CD4-positive, alpha-beta memory T cell (primary cell): ENCODE measurements at places on chromosomes 7 and 10.

DNA sequence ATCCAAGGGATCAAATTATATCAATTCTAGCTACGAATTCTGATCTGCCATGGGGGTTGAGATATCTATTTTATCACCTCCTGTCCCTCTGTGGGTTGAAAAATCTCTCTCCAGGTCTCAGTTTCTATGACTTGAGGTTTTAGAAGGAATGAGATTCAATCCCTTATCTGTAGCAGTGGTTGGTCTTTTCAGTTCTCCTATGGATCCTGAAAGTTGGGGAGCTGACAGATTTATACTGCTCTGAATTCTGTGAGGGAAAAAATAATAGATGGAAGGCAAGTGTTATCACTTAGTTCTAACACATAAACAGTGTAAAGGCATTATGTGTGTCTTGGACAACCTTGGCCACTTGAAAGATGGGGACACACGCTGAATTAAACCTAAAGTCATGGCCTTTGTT, 15.8 kb upstream of the FBXW4 start:
- DNase-seq, result no peak

DNA sequence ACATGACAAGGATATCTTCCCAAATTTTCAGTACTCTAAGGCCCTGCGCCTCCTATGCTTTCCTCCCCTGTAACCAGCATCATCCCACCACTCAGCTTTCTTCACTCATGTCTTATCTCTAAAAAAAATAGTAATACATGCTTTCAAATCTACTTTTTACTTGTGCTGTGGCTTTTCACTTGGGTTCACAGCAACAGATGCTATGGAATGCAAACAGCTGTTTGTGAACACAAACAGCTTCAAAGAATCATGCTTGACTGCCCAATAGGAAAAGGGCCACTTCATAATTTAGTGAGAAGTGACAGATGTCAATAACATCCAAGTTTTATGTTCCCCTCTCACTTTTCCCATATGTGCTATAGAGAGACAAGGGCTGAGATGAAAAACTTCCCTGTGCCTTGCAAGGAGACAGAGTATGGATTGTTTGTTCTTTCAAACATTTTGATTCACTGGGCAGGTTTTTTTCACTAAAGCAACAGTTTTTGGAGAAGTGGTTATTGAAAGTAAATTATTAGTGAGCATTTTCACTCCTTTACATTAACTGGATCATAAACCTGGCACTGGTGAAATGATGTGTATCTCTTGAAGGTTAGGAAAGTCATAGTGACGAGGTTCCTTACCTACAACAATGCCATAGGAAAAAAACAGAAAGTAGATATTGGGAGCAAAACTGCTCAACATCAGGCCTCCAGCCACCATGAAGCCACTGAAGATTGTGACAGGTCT, 37.3 kb downstream of the SLC16A9 start:
- DNase-seq, result no peak

DNA sequence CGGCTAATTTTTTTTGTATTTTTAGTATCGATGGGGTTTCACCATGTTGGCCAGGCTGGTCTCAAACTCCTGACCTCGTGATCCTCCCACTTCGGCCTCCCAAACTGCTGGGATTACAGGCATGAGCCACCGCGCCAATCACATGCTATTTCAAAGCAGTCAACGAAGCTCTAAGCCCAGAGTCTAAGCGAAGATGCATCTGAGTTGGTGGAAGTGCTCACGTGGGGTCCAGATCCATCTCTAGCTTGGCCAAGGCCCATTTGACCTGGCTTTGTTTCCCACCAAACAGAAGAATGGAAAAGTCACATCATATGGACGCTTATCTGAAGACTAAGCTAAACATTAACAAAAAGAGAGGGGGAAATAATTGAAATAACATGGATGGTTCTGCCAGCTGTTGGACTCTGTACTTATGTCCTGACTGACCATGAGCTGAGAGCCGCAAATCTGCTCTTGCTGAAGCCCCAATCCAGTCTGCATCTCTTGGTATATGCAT, 3.8 kb upstream of the GTF2I start:
- no peak for DNase-seq

DNA sequence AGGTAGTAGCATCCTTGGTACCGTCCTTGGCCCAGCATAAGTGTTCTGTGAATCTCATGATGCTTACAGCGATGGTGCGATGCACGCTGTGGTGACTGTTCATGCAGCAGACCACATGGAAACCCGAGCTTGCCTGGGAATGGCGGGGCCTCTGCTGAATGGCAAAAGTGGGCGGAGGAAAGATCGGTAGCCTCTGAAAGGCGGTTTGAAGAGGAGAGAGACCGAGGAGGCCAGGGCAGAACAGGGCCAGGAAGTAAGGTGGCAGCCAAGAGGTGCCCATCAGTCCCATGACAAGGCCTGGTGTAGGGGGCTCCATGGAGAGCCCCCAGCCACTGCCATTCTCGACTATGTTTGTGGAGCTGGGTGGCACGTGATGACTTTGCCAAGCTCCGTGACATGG, 33.2 kb upstream of the CNPY1 start:
- no peak for DNase-seq

DNA sequence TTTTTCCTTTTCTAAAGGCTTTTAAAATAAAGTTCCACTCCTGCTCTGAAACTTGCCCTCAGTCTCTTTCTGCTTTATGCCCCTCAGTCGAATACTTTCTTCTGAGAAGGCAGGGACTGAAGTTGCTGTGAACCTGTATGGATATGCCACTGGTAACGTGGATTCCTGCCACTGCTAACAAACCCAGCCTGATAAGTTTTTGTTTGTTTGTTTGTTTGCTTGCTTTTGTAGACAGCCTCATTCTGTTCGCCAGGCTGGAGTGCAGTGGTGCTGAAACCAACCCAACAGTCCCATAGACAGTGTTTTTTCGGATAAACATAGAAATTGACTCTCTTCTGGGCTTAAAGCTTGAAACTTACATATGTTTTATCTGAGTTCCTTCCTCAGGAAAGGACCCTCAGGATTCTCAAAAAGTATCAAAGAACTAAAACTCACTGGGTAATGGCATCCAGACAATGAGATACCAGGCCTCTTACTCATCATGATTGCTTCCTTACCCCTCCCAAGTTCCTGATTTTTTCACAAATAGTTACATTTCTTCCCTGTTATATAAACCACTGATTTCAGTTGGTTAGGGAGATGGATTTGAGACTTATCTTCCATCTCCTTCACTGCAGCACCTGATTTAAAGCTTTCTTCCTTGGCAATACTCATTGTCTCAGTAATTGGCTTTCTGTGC, 273.6 kb downstream of the SDHAF3 start:
- no peak for DNase-seq

DNA sequence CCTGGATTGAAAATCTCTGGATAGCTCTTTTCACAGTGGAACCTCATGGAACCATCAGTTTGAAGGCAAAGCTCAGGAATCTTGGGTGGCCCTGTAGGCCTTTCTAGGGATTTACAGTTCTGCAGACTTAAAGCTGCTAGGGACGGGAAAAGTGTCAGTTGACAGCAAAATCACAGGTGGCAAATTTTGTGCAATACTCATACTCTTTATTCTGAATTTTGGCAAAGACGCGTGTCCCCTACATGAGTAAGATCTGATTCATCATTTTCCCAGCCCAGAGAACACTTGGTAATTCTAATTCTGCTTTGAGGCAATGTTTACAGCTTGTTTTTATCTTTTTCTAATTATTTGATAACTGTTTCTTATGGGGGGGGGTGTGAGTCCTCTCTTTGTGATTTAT, 3.6 kb downstream of the LRRC17 start:
- no peak for DNase-seq

- no peak for DNase-seq
These were observed 11.8 kb downstream of the INPP5A start for GRCh38 chr10:132549371-132549770.

GRCh38 chr7:17342756-17343155, 44.3 kb downstream of the AHR start:
- DNase-seq, result no peak

DNA sequence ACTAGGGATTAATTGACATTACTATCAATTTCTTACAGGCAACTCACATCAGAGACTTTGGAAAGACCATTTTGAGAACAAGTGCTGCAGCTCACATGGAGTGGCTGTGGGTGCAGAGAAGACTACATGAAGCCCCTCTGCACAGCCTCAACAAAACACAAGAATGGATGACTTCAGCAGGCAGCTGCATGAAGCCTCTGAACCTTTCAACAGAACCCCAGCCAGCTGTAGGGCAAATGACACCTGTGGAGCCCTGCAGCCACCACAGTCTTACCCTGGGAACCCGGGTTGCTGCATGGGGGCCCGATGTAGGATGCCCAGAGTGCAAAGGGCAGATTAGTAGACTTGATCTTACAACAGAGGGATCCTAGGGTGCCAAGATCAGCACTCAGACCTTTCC, 62.0 kb upstream of the CAMK2B start:
- no peak for DNase-seq

GRCh38 chr10:12396093-12396492, 46.7 kb downstream of the CAMK1D start:
- DNase-seq, result no peak

GRCh38 chr10:50480054-50481007, 143.4 kb downstream of the SGMS1 start:
- no peak for DNase-seq

- peak; percentile 80 for DNase-seq
These were observed 138.1 kb upstream of the CHST15 start for GRCh38 chr10:124231168-124232155.

DNA sequence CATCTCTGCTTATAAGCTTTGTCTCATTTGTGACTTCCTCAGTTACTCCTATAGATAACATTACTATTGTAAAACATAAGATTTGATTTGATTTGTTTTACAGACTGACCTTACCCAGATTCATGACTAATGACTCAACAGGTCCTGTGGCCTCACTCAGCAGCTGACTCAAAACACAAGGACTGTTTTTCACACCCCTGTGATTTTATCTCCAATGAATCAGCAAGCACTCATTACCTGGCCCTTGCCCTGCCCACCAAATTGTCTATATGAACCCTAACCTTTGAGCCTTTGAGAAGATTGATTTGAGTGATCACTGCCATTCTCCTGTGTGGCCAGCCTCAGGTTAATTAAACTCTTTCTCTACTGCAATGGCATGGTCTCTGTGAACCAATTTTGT, 1064.6 kb upstream of the LRRTM3 start:
- no peak for DNase-seq

DNA sequence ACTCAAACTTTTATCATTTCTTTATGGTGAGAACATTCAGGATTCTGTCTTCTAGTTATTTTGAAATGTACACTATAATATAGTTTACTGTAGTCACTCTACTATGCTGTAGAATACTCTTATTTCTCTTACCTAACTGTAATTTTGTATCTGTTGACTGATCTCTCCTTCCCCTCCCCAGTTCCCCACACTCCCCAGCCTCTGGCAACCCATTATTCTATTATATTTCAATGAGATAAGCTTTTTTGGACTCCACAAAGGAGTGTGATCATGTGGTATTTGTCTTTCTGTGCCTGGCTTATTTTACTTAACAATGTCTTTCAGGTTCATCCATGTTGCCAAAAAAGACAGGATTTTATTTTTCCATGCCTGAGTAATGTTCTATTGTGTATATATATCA, 71.4 kb upstream of the DYNC1I1 start:
- DNase-seq, result no peak

GRCh38 chr7:38584443-38585210, 46.5 kb downstream of the AMPH start:
- no peak for DNase-seq

DNA sequence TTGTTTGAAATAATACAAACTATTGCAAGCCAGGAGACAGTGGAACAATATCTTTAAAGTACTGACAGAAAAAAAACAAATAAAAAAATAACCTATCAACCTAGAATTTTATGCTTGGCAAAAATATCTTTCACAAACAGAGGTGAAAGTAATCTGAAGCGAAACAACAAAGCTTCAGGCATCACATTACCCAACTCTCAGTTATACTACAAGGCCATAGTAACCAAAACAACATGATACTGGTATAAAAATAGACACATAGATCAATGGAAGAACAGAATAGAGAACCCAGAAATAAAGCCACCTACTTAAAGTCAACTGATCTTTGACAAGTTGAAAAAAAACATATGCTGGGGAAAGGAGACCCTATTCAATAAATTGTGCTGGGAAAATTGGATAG, 26.5 kb upstream of the HECW1 start:
- DNase-seq, result no peak

DNA sequence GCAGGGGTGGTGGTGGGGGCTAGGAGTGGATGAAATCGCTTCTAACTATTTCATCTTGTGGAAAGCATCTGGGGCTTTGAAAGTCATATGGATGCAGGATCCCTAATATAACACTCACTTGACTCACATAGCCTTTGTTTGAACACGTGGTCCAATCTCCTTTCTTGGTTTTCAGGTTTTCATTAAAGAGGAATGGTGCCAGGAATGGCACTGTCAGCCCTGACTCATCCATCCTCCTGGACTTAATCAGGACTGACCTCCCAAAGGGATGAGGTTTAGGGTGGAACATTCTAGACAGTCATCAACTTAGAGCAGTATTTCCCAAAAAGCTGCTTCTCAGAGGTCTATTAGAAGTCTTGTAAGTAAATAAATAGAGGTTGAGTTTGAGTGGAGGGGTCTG, 162.0 kb upstream of the PLXNA4 start:
- DNase-seq, result no peak

GRCh38 chr10:66277481-66277880, 648.4 kb upstream of the LRRTM3 start:
- DNase-seq, result no peak

GRCh38 chr7:138072726-138073125, 3.5 kb upstream of the AKR1D1 start:
- DNase-seq, result no peak

GRCh38 chr7:471866-472639, 47.6 kb downstream of the PDGFA start:
- DNase-seq, result no peak

GRCh38 chr7:14170872-14171271, 181.4 kb upstream of the ETV1 start:
- no peak for DNase-seq

- no peak for DNase-seq
These were observed 234.8 kb downstream of the TRIL start for GRCh38 chr7:28723336-28723735.
